Kasumi-1 (cell line): ENCODE measurements at places on chromosomes 6 and 20.

DNA sequence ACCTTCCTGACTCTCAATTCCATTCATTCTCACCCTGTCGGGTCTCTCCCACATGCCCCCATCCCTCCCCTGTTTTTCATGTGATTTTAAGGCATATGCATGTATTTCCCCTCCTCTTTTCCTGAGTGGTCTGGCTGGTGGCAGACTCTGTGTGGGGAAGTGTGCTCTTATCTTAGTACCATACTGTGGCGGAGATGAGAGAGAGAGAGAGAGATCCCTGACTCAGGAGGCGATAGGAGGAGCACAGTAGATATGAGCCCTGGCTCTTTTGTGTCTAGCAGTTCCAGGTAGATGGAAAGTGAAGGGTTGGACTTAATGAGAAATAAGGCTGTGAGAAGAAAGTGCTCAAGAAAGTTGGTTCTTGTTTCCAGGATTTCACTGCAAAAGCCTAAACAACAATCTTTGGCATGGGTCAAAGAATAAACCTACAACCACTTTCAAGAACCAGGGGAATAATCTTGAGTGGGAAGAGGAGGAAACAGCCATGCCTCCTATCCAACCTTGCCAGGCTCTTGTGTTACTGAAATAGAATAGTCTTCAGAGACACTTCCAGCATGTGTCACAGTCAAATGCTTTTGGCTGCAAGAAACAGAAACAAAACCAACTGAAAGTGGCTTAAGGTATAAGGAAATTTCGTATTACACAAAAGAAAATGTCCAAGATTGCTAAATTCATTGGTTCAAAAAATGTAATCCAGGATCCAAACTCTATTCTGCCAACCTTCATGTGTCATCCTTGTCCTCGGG is 123.8 kb upstream of the MYLIP start:
- DNase-seq: no peak

DNA sequence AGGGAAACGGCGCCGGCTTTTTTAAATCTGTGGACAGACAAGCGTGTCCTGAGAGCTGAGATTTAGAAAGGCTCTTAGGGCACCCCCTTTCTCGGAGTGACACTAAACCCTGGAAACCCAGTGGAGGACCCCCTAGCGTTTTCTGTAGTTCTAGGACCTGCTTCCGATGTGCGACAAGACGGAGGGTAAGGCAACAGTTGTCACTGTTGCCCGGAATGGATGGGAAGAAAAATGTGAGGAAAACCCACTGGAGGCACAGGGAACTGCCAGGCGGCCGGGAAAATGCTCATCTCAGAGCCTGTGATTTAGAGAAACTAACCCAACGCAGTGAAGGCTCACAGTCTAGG is 551 bp upstream of the ATP5F1E start:
- peak; percentile 73 for DNase-seq

GRCh38 chr20:61859767-61860166 is 205.9 kb downstream of the TAF4 start:
- DNase-seq: no peak

GRCh38 chr6:158718461-158719046 is 68.7 kb downstream of the SYTL3 start:
- DNase-seq: peak; percentile 18

DNA sequence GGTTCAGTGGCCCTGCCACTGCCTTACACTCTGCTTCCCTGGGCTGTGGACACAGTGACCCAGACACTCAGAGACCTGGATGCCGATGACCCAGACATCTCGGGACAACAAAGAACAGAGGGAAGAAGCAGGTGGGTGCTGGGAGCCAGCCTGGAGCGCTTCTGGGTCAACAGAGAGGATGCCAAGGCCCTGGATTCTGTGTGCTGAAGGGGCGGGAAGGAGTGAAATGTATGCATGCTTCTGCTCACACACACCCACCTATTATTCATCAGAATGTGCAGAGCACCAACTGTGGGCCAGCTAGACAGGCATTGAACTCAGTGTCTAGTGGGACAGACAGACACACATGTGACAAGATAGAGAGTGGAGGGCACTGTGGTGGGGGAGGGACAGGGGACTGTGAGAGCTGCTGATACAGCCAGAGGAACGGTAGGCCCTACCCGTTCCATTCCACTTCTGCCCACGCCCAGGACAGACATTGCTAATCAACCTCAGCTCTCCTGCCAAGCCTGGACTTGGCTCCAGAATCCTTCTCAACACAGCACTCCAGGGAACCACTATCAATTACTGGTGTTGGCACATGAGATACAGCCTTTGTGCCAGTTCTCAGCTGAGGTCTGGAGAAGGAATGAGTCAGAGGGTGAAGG is 20.2 kb downstream of the KCNK15 start:
- DNase-seq: no peak

DNA sequence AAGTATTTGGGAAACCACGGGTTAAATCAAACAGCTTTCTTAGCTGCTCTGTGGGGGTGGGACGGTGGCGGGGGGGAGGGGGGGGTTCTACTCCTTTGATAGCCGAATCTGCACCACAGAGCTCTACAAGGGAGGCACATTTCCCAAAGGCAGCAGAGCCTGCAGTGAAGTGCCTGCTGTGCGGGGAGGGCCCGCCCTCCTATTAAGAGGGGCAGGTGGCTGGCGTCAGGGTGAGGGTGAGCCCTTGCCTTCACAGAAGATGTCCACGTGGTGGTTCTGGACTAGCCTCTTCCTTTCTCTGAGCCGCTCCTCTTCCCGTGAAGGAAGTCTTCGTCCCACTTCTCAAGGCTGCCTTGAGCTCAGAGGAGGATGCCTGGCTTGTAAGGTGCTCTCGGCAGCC is 174.9 kb upstream of the THBS2 start:
- DNase-seq: no peak

GRCh38 chr6:107867302-107867615 is 43.1 kb upstream of the SCML4 start:
- DNase-seq: no peak
